ENCODE measurements at places on chromosomes 6 and 20.

DNA sequence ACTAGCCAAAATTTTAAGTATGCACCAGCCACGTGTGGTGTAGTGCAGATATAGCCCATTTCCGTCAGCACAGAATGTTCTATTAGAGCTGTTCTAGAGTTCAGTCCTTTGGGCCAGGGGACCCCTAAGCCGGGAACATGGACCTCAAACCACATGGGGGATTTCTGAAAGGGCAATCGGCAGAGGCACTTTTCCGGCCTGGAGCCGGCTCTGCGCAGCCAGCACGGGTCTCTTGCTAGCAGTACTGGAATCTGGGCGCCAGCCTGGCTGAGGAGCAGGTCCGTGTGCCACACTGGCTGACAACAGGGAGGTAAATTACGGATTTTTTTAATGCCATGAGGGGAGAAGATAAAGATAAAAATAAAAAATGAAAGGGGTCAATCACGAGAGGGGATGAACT lies 120.5 kb downstream of the SULF2 start:
- no peak for DNase-seq
- H3K4me3 ChIP-seq = no peak overlapping the region
- no peak overlapping the region for H3K27ac ChIP-seq
- no peaks in the 10 kb centered on the region for H3K36me3 ChIP-seq
- H3K27me3 ChIP-seq = no peaks in the 10 kb centered on the region

DNA sequence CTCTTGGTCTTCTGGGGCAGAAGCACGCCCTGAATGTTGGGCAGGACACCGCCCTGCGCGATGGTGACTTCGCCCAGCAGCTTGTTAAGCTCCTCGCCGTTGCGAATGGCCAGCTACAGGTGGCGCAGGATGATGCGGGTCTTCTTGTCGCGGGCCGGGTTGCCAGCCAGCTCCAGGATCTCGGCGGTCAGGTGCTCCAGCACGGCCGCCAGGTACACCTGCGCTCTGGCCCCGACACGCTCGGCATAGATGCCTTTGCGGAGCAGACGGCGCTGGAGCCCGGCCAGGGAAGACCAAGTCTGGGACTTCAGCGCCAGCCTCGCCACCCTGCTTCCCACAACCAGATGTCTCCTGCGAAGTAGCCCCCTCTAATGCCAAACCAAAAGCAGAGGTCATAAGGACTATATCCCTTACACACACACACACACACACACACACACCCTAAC lies 8.0 kb upstream of the SLC17A3 start:
- H3K4me1 ChIP-seq = no peaks in the 10 kb centered on the region
- no peaks in the 10 kb centered on the region for H3K27me3 ChIP-seq
- no peak overlapping the region for H3K4me3 ChIP-seq
- H3K27ac ChIP-seq = no peak overlapping the region

- H3K27me3 ChIP-seq = peaks cover 3% of the 10 kb centered on the region
- DNase-seq = no peak
- H3K27ac ChIP-seq = no peak overlapping the region
- no peaks in the 10 kb centered on the region for H3K4me1 ChIP-seq
- H3K4me3 ChIP-seq = no peak overlapping the region
Measured at GRCh38 chr20:25090492-25091429, 8.8 kb upstream of the VSX1 start.

- no peaks in the 10 kb centered on the region for H3K4me1 ChIP-seq
- no peak for DNase-seq
- H3K27me3 ChIP-seq = no peaks in the 10 kb centered on the region
- no peak overlapping the region for H3K27ac ChIP-seq
- no peaks in the 10 kb centered on the region for H3K36me3 ChIP-seq
- H3K4me3 ChIP-seq = no peak overlapping the region
Measured at GRCh38 chr6:145673504-145673903, 61.8 kb downstream of the EPM2A start.

DNA sequence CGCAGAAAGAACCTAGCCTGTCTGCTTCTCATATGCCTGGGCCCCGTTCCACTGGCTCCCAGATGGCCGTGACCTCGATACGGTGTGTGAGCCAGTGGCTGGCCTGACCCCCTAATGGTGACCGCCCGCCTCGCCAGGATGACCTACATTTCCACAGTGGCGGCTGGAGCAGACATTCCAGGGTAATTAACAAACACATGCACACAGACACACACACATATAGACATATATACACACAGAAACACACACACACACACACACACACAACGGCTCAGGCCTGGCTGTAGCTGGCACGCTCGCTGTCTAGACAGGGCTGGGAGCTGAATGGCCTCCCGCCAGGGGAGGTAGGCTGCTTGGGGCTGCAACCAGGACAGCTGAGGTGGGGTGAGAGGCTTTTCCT lies 227.1 kb downstream of the ANKRD60 start:
- no peak overlapping the region for H3K4me3 ChIP-seq
- no peaks in the 10 kb centered on the region for H3K4me1 ChIP-seq
- no peaks in the 10 kb centered on the region for H3K36me3 ChIP-seq
- H3K27ac ChIP-seq = no peak overlapping the region

GRCh38 chr6:147384737-147385710 lies 123.5 kb upstream of the SAMD5 start:
- DNase-seq = no peak
- no peaks in the 10 kb centered on the region for H3K4me1 ChIP-seq
- no peaks in the 10 kb centered on the region for H3K36me3 ChIP-seq
- no peaks in the 10 kb centered on the region for H3K27me3 ChIP-seq
